Pons (tissue), 1 donor: ENCODE measurements at places on chromosomes 11 and 22.

- no peak for DNase-seq
These were observed 16.5 kb downstream of the TMEM258 start for GRCh38 chr11:61775606-61776554.

- DNase-seq = no peak
These were observed 3.3 kb downstream of the FAM118B start for GRCh38 chr11:126214841-126215240.

GRCh38 chr22:43449205-43449830 is 37.5 kb downstream of the MPPED1 start:
- DNase-seq = no peak

GRCh38 chr11:6371825-6372224 is 18.4 kb upstream of the SMPD1 start:
- no peak for DNase-seq

DNA sequence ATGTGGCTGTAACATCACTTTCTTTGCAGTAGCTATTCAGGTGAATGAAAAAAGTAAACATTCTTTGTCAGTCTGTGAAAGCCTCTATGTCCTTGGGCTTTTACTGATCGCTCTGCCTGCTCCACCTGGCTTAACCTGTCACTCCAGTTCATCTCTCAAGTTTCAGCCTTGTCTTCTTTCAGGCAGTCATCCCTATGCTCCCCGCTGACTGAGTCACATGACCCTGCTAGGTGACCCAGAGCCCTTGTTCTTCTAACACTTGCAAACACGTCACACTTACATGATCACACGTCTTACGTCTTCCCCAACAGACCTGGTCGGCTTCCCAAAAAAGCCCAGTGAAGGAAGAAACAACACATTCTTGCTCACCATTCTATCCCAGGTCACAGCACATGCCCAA is 499.3 kb upstream of the TENM4 start:
- DNase-seq = no peak

- DNase-seq = peak; percentile 43
These were observed 59.8 kb downstream of the TMEM135 start for GRCh38 chr11:87097582-87097981.

DNA sequence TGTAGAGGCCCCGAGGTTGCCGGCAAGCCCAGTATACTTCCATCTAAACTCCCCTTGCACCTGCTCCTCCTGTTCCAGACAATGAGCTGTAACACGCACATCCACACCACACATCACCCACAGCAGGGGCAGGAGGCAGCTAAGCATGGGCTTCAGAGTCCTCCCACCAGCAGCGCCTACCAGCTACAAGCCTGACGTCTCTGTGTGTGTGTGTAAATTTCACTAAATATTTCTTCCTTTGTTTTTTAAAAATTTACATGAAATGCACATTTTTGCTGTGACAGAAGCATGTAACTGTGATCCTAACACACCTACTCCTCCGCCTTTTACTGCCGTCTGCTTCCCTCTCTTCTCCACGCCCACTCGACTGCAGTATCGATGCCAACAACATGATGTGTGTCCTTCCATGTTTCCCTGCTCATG is 29.4 kb upstream of the PACSIN2 start:
- no peak for DNase-seq

DNA sequence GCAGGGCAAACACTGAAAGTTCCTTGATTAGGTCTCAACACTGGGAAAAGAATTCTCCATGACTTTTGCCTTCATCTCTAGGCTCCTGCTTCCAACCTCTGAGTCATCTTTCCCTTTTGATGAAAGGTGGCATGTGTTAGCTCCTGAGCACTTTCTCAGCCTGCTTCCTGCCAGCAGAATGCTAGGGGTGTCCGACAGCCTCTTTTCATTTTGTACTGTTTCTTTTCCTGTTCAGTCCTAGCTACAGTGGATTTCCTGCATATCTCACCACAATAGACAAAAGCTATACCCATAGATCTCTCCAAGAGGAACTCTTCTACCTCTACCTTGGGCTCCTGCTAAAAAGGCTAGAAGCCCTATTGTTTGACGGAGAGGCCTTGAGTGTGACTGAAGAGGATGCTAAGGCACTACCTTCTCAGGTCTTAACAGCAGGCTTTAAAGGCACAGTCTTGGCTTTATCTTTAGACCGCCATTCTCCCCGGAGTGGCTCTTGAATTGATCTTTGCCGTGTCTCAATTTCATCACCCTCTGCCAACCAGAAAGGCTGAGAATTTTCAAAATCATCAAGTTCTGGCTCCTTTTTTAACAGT is 145.5 kb downstream of the RBFOX2 start:
- DNase-seq = peak; percentile 15

DNA sequence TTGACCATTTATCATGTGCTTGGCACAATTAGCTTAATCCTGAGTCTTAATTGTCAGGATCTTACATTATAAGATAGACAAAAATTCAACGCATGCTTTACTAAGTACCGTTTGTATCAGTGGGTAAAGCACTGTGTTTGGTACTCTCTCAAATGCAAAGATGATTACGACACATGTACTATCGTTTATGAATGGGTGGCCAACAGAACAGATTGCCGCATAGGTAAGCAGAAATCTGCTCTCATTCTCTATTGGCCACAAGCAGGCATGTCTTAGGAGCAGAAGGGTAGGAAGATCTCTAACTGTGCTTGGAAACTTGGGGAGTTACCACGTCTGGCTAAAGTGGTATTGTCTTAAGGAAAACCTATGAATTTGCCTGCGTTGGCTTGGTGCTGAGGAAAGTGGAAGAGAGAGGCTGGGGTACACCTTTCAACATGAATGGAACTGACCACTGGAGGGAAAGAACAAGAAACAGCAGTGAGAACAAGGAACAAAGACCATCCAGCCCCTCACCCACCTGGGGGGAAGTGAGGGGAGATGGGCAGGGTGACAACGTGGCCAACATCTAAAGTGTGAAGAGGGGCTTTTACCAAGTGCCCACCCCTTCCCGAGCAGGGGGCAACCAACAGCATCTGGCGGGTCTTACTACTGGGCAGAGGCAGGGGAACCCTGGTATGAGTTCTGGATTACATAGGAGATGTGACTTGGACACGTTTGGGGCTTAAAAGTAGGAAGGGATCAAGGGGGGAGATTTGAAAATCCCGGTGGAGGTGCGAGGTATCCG is 1.0 kb upstream of the TUBA8 start:
- no peak for DNase-seq

GRCh38 chr11:18588297-18589252 is at the start of gene UEVLD:
UEVLD (minus strand) TSS chr11:18588734; CDS start chr11:18588654, 80 bp downstream.
- peak; percentile 80 for DNase-seq

DNA sequence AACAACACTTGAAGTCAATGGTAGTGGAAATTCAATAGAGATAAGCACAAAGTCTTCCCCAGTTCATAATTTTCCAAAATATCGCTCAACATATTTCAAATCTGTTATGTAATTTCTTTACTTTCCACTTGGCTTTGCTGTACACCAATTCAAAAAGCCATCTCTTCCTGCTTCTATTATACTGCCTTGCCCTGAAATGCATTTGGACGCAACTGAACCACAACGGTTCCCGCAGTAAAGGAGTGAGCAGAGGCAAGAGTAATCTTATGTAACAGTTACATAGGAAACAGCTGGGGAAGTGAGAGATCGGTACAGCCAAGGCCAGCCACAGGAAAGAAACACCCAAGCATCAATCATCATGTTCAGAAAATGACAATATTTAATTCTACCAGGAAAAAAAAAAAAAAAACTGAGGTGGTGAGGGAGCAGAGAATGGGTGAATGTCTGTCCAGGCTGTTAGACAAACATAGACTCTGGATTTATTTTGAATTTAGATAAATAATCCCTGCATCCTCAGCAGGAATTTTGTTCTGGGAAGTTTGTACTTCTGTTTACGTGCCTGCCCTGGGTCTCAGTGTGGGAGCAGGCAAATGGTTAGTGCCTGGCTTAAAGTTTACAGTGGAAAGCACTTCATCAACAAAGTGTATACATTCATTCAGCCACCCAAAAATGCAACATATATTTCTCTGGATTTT is 392.2 kb downstream of the ETS1 start:
- DNase-seq = no peak

GRCh38 chr11:64165481-64165841 is 452 bp downstream of the MACROD1 start:
- no peak for DNase-seq

DNA sequence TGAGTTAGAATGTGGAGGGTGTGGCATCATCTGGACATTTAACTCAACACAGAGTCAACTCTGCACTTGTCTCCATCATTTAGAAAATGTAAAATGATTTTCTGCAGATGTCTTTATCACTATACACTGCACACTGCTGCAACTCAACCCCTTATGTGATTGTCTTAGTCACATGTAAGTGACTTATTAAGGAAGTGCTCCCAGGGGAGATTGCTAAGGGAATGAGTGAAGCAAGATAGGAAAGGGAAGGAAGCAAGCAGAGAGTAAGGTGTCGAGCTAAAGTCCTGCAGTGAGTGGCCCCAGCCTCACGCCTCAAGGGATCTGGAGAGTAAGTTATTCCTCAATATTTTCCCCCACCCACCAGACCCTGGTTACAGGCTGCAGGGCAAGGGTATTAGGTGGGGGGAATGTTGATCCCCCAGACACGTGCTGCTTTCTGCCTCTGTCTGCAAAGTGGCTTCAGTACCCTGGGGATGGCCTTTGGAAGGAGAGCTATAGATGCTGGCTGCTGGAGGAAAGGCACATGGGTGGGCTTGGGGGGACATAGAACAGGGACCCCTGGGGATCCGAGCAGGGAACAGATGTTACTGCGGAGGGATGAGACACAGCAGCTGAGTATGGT is 7.2 kb upstream of the CBX6 start:
- no peak for DNase-seq

DNA sequence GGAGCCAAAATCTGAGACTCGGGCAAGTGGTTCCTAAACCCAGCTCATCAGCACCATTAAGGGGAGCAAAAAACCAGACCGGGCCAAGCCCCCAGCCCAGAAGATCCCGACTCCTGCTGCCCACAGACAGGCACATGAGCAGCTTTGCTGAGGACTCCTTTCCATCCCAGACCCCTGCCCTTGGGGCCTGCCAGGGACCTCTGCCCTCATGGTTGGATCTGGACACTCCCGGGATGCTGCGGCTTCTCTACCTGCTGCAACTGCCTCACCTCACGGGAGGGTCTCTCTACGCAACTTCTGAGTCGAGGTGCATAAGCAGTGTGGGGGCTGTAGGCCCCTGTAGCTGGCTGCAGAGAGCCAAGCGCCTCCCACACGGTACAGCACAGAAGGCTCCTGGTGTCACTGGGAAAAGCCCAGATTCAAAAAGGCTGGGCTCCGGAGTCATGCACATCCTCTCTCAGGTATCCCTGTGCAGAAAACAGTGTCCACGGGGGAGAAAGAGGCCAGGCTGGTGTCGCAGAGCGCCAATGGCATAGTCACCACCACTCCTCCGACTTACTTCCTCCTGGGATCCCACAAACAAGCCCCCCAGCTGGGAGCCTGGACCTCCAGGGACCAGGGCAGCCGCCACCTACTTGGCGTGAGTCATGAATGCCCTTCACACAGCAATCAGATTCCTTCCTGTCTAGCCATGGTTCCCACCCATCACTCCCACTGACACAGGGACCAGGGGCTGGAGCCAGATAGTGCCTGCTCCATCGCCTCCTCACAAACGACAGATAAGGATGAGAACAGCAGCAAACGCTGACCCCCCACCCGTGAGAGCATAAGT is 122.1 kb downstream of the BCR start:
- no peak for DNase-seq

- peak; percentile 86 for DNase-seq
These were observed 11.9 kb upstream of the NRIP3 start for GRCh38 chr11:9015677-9016076.

DNA sequence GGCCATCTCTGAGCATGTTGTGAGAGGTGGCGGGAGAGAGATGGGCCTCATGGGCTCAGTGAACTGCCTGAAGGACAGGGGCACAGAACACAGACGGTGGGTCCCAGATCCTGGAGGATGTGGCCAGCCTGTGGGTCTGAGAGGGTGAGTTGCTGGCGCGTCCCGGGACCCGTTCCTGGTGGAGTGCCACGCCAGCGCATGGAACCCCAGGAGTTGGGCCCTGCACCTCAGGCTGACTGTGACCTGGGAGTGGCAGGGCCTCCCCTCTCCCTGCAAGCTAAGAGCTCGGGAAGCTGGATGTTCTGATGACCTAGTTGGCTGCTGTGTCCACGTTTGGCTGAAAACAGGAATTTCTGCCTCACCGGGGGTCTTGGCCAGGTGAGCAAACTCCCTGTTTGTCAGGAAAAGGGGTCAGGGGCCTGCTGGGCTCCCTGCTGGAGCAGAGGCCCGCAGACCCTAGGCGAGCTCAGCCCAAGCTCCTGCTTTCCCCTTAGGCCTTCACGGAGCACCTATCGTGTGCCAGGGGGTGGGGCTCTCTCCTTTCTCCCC is 15.0 kb downstream of the LRRC32 start:
- DNase-seq = no peak

DNA sequence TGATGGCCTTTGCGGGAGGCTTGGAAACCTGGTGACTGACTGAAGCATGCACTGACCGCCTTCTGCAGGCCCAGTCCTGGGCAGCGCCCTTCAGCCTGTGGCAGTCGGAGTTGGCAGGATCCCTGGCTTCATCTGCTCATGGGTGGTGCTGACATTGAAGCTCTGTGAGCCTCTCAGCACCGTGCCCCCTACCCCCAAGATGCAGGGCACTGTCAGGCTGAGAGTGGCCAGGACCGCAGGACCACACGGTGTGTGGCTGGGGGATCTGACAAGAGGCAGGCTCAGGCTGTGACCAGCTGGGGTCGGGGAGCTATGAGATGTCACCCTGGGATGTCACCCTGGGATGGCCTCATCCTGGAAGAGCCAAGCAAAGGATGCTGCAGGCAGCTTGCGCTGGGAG is 32.7 kb downstream of the TBC1D22A start:
- DNase-seq = no peak

- DNase-seq = no peak
These were observed 7.4 kb downstream of the SCARF2 start for GRCh38 chr22:20430101-20430719.

DNA sequence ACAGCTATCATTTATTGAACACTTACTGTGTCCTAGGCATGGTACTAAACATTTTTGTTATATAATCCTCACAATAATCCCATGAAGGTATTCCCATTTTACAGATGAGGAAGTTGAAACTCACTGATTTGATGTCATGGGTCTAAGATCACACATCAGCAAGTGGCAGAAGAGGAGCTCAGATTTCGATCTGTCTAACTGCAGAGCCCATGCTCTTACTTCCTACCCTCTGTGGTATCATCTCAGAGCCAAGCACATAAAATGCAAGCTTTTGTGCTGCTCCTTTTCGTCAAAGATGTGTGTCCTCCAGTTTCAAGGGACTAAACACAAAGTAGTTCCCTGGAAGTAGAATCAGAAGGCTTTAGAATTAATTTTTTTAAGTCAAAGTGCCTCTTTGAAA is 71.1 kb downstream of the ARFGAP2 start:
- DNase-seq = no peak

- no peak for DNase-seq
These were observed 632.0 kb downstream of the BRD1 start for GRCh38 chr22:49195636-49196035.
